ENCODE measurements at places on chromosomes 3 and 15.

DNA sequence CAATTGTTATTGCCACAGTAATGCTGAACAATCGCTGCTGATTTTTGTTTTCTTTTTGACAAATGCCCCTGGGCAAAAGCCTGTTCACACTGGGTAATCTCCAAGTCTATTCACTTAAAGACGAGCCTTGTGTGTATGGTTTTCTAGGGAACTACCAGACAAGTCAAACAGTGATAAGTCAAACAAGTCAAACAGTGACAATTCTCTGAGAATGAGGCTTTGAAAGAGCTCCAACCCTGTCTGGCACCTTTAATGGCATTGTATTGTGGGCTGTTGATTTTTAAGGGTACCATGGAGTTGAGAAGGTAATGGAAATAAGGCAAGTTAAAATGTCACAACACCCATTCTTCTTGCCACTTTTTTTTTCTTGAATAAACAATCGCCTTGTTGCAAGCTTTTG, 59.4 kb upstream of the TMC3 start:
- DNase-seq = no peak

- no peak for DNase-seq
Measured at GRCh38 chr3:129917423-129918007, 24.0 kb upstream of the TMCC1 start.

- no peak for DNase-seq
Measured at GRCh38 chr3:147507638-147508286, 98.6 kb downstream of the ZIC1 start.

GRCh38 chr15:23629234-23629805, 18.3 kb downstream of the MAGEL2 start:
- no peak for DNase-seq

GRCh38 chr3:133488785-133489367, 84.6 kb upstream of the CDV3 start:
- DNase-seq = no peak

DNA sequence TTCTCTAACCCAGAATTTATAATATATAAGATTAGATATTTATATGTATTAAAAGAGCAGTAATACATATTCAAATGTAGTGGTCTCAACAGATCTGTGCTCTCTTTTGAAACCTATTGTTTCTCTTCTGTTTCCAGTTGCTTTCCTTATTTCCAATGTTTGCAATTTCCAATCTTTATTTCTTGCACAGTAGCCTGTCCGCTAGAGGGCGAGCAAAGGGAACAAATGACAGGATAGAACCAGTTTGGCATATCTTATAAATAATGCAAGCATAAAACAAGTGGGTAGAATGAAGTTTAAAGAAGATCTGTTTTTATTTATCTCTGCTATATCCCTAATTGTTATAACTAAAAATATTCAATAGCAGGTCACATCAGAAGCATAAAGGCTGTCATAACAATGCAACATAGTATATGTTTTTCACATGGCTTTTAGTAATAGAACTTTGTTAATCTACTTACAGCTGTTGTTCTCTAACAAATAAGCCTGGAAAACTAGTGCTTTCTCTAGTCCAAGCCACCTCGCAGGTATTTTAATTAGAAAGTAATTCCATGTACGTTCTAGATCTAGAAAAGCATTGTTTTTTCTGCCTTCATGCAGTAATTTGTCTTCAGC, 15.1 kb upstream of the TCAIM start:
- DNase-seq = peak; percentile 41

GRCh38 chr3:188358787-188359493, 205.0 kb downstream of the LPP start:
- no peak for DNase-seq
